ENCODE measurements at places on chromosomes 6 and 20.

- no peak for DNase-seq
These were observed 227.9 kb downstream of the TBXT start for GRCh38 chr6:165939601-165940290.

DNA sequence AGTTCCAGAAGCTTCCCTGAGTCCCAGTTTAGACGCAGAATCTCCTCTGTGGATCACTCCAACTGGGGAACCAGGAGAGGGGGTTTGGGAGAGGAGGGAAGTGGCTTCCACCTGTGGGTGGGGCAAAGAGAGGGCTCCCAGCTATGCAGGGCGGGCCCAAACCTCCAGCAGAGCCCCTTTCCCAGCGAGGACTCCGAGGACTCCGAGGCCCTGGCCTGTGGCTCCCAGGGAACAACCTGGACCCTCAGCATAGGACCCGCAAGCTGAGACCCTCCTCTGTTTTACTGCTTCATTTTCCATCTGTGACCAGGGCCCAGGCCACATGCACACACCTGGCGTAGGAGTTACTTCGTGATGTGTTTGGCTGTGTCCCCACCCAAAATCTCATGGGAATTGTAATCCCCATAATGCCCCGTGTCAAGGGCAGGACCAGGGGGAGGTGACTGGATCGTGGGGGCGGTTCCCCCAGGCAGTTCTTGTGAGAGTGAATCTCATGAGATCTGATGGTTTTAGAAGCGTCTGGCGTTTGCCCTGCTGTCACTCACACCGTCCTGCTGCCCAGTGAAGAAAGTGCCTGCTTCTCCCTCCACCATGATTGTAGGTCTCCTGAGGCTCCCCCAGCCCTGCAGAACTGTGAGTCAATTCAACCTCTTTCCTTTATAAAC is 27.9 kb downstream of the NTSR1 start:
- DNase-seq: no peak

GRCh38 chr20:32539817-32540675 is 45.1 kb downstream of the NOL4L start:
- DNase-seq: no peak

GRCh38 chr20:13717631-13718044 is 67.1 kb downstream of the ESF1 start:
- DNase-seq: no peak

- DNase-seq: no peak
These were observed 75.0 kb downstream of the IBTK start for GRCh38 chr6:82172594-82172993.

GRCh38 chr20:20802328-20802727 is 89.9 kb upstream of the RALGAPA2 start:
- DNase-seq: peak; percentile 39

DNA sequence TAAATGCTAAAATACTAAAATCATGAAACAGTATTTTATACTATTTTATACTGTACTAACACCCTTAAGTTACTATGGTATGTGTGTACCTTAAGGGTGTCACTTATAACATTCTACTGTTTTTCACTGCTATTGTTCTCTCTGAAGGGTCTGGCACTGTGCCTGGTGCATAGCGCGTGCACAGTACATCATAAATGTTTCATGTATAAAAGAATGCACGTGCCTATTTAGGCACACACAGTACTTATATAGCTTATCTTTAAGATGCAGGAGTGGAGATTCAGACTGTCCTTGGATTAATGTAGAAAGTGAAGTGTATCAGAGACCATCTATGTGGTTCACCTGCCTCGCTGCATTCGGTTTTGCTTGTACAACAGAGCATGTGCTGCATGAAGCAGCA is 64.0 kb upstream of the SGK1 start:
- peak; percentile 58 for DNase-seq

- DNase-seq: no peak
These were observed 6.0 kb downstream of the SRSF6 start for GRCh38 chr20:43463527-43464218.

DNA sequence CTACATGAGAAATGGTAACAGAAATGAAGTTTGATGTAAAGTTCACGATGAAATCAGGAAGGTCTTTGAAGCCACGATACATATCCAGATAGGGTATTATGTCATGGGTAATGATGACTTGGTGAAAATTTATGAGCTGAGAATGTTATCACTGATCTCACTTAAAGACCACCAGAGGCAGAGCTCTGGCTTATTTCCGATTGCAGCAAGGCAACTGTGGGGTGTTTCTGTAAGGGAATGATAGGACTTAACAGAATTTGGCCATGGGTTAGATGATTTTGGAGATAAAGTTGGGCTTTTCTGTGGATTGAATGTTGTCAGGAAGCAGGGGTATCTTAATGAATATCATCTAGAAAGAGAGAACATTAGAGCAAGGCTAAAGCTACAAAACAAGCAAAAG is 508.4 kb downstream of the HDGFL1 start:
- DNase-seq: no peak

GRCh38 chr20:2814587-2815051 is at the start of gene C20orf141:
TSS of gene C20orf141 (plus strand) at chr20:2814987. CDS start at chr20:2815185, 198 bp downstream.
- DNase-seq: peak; percentile 97

- DNase-seq: no peak
These were observed 154.1 kb upstream of the RUNX2 start for GRCh38 chr6:45174045-45174444.

DNA sequence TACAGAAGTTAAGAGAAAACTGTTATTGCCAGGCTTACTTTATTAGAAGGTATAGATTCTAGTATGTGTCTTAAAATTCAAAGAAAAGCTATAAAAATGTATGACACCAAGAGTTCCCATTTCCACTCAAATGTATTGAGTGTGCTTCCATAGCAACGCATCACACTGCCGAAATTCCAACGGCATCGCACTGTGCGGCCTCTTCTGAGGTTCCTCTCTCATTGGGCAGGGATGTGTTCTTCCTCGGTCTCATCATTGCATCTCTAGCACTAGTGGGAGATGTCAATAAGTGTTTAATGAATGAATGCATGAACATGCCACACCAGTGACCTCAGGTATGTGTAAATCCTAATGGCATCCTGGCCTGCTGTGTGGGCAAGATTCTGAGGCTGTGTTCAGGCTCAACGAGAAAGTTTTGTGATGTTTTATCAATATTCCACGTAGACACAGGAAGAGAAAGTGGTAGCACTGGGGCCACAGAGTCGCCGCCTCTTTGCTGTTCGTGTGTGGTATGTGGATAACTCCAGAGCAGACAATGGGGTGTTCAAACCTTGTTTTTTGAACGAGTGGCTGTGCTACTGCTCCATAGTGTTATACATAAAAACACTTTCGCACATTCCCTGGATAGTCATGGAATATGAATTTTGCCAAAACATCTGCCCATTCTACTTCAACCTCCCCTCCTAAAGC is 171.6 kb downstream of the ADGB start:
- no peak for DNase-seq

- no peak for DNase-seq
These were observed 355.5 kb upstream of the HTR1E start for GRCh38 chr6:86581833-86582232.

DNA sequence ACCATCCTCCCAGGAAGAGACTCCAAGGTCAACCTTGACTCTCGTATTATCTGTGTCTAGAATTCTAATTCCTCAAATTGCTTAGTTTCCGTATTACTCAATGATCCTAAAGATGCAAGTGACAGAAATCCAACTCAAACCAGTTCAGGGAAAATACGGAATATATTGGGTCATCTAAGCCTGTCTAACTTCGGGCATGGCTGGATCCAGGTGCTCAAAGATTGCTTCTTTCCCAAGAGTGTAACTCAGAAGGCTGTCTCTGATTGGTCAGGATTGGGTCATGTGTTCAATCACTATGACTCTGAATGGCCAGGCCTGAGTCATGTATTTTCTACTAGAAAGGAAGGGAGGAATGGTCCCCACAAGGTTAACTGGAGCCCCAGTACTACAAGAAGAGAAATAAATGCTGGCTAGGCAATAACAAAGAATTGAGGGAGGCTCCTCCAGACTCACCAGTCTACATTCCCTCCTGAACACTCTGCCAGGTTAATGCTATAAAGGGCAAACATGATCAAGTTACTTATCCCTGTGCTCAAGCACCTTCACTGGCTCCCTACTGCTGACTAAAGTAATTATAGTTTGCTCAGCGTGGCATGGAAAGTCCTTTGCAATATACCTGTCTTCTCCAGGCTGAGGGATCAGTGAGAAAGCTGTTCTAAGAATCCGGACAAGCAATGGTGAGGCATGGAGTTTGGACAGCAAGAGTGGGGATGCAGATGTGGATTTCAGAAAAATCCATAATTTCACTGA is 15.4 kb upstream of the PREX1 start:
- no peak for DNase-seq

DNA sequence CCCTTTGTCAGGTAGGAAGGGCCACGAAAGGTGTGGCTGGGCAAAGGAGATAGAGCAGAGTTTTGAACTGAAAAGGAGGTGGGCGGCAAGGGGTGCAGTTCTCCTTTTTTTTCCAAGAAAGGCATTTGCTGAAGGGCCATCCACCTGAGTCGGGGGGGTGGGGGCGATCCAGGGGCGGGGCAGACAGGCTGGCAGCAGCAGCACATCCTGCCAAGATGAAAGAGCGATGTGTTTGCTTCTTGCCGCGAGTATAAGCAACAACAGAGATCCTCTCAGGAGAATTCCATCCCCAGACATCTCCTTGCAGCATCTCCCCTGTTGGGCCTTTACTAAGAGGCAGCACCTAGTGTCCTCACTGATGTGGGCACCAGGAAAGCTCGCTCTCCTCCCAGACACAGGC is 516.5 kb downstream of the CD83 start:
- DNase-seq: no peak

DNA sequence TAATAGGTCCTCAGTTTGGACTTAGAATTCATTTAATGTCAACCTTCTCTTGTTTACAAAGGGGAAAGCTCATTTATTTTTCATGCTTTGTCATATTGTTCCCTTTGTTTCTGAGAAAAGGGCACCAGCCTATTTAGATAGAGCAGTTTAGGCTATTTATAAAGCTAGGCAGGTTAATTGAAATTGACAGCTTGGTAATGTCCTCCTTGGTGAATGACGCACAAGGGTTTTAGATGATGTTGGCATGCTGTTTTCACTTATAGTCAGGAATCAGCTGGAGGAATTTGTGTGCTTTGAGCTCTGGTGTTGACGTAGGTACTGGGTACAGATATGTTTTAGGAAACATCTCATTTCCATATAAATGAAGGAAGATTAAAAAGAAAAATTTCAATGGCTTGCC is 45.2 kb downstream of the BCKDHB start:
- no peak for DNase-seq

GRCh38 chr20:11205769-11206362 is 532.1 kb upstream of the JAG1 start:
- DNase-seq: no peak

GRCh38 chr6:164967102-164967501 is 342.3 kb downstream of the C6orf118 start:
- no peak for DNase-seq

- no peak for DNase-seq
These were observed 330 bp downstream of the CGA start for GRCh38 chr6:87094576-87094975.

GRCh38 chr6:28337121-28337520 is 1.2 kb upstream of the ZSCAN31 start:
- no peak for DNase-seq

DNA sequence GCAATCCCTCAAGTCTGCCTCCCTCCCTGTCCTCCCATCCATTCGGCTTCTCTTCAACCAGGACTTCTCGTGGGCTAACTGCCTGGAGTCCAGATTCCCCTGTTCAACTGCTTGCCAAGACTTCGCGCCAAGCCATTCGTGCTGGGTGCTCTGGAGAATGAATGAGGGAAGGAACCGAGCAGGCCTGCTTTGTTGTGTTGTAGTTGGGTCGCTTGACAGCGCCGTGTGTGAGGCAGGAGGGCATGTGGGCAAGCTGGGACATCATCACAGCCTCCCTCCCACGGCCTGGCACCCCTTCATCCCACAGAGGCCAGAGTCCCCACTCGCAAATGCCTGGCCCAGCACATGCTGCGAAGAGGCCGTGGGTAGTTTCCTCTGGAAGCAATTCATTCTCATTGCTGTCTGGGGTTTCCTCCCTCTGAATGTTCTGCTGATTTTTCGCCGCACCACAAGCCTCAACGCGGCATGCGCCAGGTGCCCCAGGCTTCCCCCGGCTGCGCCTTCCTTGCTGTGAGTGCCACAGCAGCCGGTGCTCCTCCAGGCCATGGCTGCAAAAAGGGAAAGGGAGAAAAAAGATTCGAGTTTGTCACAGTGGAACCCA is 336.0 kb downstream of the QKI start:
- no peak for DNase-seq

- DNase-seq: no peak
These were observed 122.2 kb downstream of the PHF3 start for GRCh38 chr6:63757826-63758225.

- no peak for DNase-seq
These were observed 269.1 kb upstream of the ARID1B start for GRCh38 chr6:156508126-156508525.

- DNase-seq: peak; percentile 81
These were observed 5.5 kb upstream of the NTSR1 start for GRCh38 chr20:62702895-62703852.

GRCh38 chr6:33880104-33880678 is 76.4 kb upstream of the MLN start:
- no peak for DNase-seq

DNA sequence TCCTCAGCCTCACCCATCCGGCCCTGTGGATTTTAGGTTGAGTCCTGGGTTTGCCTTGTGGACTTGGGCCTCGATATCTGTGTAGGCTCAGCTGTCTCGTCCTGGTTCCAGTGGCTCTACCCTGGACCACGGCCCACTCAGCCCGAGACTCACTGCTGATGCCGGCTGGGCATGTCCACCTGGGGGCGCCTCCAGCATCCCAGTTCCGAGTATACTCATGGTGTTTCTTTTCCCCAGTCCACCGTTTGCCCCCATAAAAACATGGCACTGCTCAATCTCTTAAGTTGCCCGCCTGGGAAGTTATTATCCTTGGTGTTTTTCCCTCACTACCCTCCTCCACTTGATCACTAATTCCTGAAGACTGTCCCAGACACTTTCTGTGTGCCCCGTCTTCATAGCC is 99.1 kb downstream of the ARID1B start:
- DNase-seq: no peak

- peak; percentile 50 for DNase-seq
These were observed 103.0 kb upstream of the KCNK16 start for GRCh38 chr6:39425346-39426072.
